ENCODE measurements at places on chromosomes 11 and 22.

DNA sequence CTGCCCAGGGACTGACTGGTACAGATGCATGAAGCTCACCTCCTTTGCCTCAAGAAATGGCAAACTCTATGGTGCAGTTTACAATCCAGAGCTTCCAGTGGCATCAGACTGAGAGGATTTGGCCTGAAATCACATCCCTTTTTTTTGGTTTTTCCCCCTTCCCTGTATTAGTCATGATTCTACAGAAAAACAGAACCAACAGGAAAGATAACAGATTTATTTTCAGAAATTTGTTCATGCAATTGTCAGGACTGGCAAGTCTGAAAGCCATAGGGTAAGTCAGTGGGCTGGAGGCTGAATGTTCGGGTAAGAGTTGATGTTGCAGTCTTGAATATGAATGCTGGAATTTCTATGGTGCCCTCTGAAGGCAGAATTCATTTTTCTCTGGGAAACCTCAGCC lies 12.0 kb upstream of the ZDHHC13 start:
- no peak for DNase-seq

- no peak for DNase-seq
Observed at GRCh38 chr11:35641171-35641897, 21.2 kb upstream of the TRIM44 start.

- peak; percentile 88 for DNase-seq
Observed at GRCh38 chr11:72352859-72353551, 81.3 kb downstream of the CLPB start.

GRCh38 chr11:124898711-124899110 lies 1.0 kb upstream of the ROBO4 start:
- no peak for DNase-seq

DNA sequence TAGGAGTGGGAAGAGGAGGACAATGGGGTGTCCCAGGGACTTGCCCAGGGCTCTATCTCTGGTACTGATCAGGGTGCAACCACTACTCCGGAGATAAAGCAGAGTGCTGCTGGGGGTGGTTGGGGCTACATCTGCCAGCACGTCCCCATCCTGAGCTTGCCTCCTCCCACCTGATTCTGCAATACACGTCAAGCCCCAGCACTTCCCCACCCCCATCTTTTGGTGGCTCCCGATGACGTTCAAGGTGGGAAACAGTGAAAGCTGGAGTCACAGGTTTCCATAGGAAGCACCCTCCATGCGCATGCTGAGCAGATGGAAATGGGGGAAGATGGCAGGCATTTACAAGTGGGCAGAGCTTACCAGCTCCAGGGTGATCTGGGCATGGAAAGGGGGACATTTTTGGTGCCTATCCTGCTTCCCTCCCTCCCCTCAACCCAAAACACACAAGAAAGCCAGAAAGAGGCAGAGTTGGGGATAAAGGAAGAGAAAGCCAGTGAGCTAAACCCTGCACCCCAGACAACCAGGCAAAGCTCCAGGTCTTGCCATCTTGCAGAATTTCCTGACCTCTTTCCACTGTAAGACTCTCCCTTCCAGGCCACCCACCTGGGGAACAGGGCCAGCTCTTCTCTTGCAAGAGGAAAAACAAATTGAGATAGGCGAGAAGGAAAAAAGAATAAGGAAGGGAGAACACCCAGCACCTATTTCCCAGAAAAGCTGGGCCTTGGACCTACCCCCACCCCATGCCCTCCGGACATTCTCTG lies 15.8 kb downstream of the SYT7 start:
- no peak for DNase-seq

GRCh38 chr11:19879307-19880087 lies 166.9 kb downstream of the NAV2 start:
- DNase-seq = no peak

- DNase-seq = no peak
Observed at GRCh38 chr11:9095421-9095820, 4.0 kb upstream of the SCUBE2 start.

DNA sequence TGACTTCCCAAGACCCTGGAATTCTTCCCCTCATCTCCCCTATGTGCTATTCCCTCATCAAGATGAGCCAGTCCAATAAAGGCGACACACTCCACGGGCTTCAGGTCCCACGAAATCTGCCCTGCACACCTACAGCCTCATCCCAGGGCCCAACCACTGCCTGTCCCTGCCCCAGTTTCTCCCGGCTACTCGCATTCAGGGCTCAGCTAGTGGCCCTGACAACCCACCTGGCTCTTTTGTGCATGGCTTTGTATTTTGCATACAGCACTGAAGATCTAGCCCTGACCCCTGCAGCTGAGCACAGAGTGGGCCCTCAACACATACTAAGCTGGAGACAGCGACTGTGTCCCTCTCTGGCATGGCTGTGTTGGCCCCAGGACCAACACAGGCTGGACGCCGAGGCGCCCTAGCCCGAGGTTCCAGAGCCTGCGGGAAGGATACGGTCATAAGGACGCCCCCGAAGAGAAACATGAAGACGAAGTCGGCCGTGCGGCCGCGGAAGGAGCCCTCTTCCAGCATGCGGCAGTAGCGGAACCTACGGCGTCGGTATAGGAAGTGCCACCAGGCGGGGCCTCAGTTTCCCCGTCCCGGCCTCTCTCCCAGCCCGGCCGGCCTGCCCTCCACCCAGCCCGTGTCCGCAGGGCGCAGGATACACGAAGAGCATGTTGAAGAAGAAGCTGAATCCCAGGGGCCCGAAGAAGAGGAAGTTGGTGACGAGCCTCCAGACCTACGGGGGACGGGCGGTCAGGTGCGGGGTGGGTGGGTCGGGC lies 710 bp downstream of the DERL3 start:
- no peak for DNase-seq

DNA sequence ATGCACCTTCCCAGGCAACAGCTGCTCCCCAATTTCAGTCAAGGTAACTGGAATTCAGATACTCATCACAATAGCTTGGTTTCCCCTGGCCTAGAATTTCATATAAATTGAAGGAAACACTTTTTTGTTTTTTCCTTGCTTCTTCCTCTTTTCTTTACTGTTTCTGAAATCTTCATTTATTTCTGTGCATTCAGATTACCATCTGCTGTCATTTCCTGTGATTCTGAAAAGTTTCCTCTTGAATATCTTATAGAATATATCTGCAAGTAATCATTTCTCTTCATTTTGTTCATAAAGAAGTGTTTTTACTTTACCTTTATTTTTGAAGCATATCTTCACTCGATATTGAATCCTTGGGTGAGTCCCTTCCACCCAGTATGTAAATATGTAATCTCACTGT lies 85.3 kb downstream of the GAB4 start:
- DNase-seq = no peak

DNA sequence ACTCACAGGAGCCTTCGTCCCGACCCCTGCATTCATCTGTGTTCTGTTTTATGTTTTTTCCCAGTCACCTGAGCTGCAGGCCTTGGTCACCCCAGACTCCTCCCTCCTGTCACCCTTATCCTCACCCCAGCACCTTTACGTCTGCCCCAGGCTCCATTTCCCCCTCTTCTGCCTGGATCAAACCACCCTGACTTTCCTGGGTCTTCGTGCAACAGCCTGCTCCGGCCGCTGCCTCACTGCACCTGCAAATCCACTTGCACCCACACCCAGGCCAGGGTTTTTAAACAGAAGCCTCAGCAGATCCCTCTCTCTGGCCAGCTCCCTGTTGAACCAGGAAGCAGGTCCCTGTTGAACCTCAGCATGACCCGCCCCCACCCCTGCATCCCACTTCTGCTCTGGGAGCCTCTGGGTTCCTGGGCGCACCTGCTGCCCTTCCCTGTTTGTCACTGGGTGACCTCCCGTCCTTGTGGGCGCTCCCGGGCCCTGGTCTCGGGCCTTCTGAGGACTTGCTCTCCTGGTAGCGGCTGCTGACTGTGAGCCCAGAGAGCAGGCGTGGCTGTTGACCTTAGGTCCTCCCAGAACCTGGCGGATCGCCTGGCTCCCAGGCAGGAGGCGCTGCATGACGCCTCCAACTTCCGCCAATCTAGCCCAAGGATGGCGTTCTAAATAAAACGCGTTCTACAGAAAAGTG lies 12.8 kb downstream of the MAPK8IP2 start:
- DNase-seq = no peak

DNA sequence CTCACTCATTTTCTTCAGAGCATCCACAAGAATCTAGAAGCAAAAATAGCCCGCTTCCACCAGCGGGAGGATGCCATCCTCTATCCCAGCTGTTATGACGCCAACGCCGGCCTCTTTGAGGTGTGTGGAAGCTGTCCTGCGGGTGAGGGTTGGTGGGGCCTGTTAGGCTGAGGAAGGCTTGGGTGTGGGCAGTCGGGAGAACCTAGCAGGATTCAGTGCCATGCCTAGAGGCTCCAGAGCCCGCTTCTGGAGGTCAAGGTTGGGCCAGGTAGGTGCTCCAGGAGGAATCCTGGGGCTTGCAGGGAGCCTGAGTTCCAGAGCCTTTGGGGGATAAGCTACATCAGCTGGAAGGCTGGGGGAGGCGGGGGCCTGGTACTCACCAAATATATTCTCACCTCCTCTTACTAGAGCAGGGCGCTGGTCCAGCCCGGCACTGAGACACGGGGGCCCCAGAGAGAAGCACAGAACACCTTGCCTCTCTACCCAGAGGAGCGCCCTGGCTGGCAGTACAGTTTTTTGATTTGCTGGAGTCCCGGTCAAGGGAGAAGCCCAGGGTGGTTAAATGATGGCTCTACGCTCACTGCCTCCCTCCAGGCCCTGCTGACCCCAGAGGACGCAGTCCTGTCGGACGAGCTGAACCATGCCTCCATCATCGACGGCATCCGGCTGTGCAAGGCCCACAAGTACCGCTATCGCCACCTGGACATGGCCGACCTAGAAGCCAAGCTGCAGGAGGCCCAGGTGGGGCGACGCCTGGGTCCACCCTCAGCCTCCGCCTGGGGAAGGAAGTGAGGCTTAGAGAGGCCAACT lies 5.3 kb downstream of the GCAT start:
- DNase-seq = no peak

DNA sequence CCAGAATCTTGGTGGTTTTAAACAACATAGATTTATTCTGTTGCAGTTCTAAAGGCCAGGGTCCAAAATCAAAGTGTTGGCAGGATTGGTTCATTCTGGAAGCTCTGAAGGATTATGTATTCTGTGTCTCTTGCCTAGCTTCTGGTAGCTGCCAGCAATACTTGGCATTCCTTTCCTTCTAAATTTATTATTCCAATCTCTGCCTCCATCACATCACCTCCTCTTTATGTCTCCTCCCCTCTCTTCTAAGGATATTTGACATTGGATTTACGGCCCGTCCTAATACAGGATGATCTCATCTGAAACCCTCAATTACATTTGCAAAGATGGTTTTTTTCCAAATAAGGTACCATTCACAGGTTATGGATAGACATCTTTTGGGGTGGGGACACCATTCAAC lies 186.5 kb downstream of the SBF2 start:
- DNase-seq = no peak

DNA sequence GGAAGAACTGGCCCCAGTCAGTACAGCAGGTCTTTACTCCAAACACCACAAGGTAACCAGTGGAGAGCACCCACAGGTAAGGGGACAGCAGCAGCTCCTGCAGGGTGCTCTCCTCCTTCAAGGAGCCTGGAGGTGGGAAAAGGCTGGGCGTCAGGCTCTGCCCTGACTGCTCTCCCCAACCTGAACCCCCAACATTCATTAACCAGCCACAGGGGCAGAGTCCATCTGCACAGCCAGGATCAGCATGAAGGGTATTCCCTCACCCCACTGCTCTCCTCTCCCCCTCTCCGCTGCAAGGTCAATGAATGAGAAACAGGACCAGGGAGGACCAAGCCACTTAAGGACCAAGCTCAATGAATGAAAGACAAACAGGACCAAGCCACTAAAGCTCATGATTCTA lies 3.7 kb downstream of the SLC37A4 start:
- no peak for DNase-seq

DNA sequence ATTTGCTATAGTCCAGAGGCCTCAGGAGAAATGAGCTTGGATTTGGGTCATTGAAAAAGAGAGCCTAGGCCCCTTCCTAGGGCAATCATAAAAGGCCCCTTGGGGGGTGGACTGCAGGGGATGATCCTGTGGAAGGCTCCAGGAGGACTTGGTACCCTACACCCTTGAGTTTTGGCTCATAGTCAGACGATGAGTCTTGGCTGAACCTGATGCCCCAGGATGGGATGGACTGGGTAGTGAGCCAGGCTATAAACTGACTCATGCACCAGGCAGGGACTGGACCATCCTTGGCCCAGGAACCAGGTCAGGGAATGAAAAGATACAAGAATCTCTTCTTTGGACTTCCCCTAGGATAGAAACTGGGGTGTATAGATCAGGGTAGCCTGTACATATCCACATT lies 54.2 kb downstream of the NAV2 start:
- DNase-seq = no peak

GRCh38 chr11:58125469-58125868 lies at the start of gene OR9I1:
OR9I1 (minus strand) TSS chr11:58125530; CDS start chr11:58119444, 6,086 bp downstream.
- no peak for DNase-seq

DNA sequence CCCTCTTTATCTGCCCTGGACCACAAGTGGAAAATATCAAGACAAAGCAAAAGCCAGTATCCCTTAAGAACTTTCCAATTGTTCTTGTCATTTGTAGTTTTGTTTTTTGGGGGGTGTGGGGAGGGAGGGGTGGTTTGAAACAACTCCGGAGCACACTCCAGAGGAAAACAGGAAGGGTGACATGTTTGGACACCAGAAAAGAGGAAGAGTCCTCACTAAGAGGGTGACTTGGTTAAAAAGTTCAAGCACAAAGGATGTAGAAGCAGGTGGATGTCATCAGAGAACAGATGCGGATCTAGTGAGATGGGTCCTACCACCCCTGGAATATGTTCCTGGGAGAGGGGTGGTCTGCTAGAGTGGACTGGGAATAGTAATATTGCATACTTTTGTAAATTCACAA lies 25.8 kb downstream of the ADAMTS8 start:
- DNase-seq = no peak

DNA sequence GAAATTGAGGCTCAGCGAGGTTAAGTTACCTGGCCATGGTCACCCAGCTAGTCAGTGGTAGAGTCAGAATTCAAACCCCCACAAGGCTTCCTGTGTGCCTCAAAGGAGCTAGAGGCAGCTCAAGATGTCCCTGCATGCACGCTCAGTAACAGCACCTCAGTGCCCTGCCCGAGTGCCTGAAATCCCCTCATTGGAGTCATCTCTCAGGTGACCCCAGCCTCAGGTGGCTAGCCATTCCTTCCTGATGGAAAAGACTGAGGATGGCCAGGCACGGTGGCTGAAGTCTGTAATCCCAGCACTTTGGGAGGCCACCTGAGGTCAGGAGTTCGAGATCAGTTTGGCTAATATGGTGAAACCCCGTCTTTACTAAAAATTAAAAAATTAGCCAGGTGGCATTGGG lies 36.9 kb downstream of the LIF start:
- DNase-seq = no peak

GRCh38 chr11:117668321-117668751 lies 128.7 kb downstream of the DSCAML1 start:
- peak; percentile 91 for DNase-seq

DNA sequence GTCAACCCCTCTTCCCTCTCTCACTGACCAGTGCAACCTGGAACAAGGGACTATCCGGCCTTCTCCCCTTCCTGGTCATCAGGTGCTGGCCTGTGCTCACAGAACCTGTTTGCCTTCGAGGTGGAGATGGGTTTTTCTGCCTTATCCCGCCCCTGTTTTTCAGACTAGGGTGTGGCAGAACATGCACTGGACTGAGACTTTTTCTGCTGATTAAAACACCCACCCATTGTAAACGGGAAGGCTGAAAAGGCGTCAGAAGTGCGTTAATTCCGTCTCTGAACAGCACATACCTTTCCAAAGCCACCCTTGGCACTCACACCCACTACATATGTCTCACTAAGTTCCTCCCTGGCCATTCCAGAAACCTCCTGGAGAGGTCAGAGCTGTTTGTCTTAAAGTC lies 4.4 kb upstream of the B3GNT6 start:
- DNase-seq = no peak

- DNase-seq = no peak
Observed at GRCh38 chr11:21988477-21988876, 204.4 kb upstream of the ANO5 start.
